ENCODE measurements at places on chromosomes 16 and 17.

GRCh38 chr17:18225642-18226283, 328 bp downstream of the LLGL1 start:
- no peak for DNase-seq

DNA sequence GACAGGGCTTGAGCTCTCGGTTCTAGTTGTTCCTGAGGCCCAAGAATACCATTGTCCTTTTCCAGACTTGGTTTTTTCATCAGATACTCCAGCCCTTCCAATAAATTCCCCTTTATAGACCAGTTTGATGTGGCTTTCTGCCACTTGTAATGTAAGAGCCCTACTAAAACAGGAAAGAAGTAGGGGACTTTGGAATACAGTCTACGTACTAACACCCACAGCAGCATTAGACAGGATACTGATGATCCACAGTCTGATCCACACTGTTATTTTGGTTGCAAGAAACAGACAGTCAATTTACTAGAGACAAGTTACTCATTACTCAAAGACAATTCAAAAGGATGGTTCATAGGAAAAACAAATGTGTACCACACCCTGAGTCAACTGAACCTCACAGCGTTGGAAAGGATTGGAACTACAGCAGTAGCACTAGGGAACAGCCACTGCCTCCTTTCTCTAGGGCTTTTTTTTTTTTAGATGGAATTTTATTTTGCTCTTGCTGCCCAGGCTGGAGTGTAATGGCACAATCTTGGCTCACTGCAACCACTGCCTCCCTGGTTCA, 45.9 kb upstream of the MED13 start:
- DNase-seq = no peak

- no peak for DNase-seq
These were observed 1.9 kb upstream of the MT1E start for GRCh38 chr16:56623637-56624036.

DNA sequence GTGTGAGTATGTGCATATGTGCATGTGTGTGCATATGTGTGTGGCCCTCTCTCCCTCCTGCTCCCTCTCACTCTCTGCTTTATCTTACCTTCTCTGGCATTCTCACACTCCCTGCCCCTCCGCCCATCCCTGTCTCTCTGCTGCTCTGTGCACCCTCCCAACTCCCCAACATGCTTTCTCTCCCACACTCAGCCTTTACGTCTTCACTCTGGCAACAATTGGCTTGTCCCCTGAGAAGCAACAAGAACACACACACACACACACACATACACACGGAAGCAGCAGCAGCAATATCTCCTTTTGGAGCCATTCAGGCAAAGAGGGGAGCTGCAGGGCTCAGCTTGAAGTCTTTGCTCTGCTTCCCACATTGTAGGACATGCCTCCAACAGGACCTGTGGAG, 27.8 kb downstream of the PITPNM3 start:
- DNase-seq = no peak

GRCh38 chr16:66380421-66380820, 13.9 kb downstream of the CDH5 start:
- no peak for DNase-seq

DNA sequence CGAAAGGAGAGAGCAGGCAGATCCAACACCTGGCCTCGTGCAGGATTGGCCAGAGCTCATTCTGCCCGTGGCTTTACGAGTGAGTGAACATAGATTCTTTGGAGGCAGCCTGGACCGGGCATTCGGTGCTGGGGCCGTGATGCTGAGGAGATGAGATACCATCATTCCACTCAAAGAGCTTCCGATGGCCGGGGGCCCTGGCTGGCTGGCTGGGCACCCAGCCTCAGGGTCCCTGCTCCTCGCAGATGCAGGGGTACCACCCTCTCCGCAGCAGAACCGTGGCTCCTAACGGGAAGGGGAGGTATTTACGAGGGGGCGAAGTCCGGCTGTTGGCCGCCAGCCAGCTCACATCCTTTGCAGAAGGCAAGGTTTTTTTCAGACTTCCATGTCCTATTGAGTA, 66.1 kb upstream of the FOXF1 start:
- no peak for DNase-seq

DNA sequence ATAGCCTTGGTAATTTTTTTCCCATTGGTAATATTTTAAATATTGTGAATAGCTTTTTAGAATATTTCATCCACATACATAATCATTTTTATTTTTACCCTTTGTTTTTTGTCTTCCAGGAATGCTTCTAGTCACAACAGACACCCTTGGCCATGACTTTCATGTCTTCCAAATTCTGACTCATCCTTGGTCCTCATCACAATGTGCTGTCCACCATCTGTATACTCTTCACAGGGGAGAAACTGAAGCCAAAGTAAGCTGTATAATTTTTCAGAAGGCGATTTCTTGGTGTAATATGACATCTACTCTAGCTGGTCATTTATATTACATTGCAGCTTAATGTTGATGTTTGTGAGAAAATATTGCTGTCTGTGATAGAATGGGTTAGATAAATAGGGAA, 269.4 kb downstream of the BCAS3 start:
- DNase-seq = no peak

DNA sequence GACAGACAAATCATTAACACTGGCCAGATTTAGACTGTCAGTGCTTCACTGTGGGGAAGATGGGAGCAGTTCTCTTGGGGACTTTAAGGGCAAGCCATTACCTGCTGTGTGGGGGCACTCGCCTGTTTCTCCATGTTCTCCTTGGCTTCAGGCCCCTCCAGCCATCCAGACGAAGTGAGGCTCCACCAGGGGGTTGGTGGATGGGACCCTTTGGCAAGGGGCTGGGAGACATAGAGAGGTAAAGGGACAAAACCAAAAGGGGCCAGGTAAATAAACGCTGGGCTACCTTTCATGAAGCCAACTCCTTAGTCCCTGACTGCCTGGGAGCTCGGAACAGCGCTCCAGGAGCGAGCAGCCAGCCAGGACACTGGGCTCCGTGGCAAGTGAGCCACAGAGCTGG, 14.0 kb downstream of the TBX4 start:
- no peak for DNase-seq

DNA sequence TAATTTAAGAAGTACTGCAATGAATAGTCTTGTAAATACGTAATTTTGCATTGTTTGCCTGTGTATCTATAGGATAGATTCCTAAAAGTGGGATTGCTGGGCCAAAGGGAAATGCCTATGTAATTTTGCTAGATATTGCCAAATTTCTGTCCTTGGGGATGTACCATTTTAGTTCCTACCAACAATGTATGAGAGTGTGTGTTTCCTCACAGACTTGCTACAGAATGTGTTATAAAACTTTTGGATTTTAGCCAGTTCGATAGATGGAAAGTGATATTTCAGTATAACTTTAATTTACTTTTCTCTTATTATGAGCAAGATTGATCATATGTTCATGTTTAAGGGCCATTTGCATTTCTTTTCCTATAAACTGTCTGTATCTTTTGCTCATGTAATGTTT, 8.3 kb downstream of the TANGO6 start:
- no peak for DNase-seq

GRCh38 chr16:88993166-88993761, 16.3 kb upstream of the CBFA2T3 start:
- DNase-seq = no peak

DNA sequence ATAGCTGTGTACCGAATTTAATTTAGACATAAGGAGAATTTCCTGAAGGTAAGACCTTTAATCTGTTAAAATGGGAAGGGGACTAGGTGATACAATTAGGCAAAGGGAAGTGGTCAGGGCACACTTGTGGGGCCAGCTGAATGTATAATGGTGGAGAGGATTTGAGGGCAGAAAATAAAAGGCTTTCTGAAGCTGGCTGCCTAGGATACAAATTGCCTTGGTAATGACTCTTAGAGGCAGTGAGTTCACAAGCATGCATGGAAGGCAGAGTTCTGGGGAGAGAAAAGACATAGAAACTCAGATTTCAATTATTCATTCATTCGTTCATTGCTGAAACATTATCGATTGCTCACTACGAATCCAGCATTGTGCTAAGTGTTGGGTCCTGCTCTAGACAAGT, 12.4 kb upstream of the NFAT5 start:
- no peak for DNase-seq

DNA sequence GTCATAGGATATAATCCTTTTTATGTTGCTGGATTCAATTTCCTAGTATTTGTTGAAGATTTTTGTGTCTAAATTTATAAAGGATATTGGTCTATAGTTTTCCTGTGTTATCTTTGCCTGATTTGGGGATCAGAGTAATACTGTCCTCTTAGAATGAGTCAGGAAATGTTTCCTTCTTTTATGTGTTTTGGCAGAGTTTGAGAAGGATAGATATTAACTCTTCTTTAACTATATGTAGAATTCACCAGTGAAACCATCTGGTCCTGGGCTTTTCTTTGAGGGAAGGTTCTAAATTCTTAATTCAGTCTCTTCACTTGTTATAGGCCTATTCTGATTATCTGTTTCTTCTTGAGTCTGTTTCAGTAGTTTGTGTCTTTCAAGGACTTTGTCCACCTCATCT, 66.3 kb upstream of the NACA2 start:
- no peak for DNase-seq

GRCh38 chr17:9424071-9424640, 151.5 kb downstream of the STX8 start:
- no peak for DNase-seq

GRCh38 chr16:4257646-4258556, 14.9 kb downstream of the TFAP4 start:
- no peak for DNase-seq

All from activated T-cell treated with anti-CD3 and anti-CD28 coated beads for 48 hours (primary cell).